ENCODE measurements at places on chromosomes 3 and 15. TPM values are rescaled to one million over a fixed set of nuclear protein-coding genes. Genes with fewer than 3 reads are reported as not detected.

- no peak for DNase-seq
Observed at GRCh38 chr3:53223025-53223424, 32.8 kb downstream of the TKT start.

GRCh38 chr3:125340121-125340520, 35.0 kb downstream of the ZNF148 start:
- DNase-seq: no peak

DNA sequence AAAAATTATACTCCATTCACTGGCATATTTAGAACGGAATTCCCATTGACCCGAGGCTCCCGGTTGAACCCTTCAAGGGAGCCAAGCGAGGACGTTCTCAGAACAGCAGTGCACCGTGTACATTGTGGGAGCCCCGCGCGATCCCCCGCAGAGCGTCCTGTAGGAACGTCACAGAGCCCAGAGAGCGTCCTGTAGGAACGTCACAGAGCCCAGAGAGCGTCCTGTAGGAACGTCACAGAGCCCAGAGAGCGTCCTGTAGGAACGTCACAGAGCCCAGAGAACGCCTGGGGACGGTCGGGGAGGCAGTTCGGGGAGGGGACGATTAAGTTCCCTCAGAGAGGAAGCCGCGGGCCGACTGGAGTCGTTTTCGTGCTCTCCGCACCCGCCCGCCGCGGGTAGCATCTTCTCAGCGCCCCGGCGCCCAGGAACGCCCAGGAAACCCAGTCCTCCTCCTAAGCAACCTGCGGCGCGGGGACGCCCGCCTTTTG, 506 bp upstream of the ATP1B3 start:
- peak; percentile 70 for DNase-seq

GRCh38 chr15:48868023-48868422, 9.9 kb upstream of the EID1 start:
- DNase-seq: no peak

DNA sequence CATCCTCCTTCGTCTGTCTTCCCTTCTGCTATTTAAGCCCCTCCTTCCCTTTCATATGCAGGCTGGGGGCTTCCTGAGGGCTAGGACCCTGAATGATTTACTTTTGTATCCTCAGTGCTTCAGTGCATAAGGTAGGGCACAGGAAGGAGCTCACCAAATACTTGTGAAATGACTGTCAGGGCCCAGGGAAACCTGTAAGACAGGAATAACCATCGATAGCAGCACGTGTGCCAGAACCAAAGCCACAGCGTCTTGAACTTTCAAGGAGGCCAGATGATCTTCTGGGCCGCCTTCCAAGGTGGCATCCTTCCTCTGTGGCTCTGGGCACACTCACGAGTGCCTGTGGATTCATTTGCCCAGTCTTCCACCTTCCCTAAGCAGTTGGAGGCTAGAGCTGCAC, 3.9 kb downstream of the TMED3 start:
- DNase-seq: no peak

GRCh38 chr3:188316021-188316722, 162.2 kb downstream of the LPP start:
- no peak for DNase-seq

DNA sequence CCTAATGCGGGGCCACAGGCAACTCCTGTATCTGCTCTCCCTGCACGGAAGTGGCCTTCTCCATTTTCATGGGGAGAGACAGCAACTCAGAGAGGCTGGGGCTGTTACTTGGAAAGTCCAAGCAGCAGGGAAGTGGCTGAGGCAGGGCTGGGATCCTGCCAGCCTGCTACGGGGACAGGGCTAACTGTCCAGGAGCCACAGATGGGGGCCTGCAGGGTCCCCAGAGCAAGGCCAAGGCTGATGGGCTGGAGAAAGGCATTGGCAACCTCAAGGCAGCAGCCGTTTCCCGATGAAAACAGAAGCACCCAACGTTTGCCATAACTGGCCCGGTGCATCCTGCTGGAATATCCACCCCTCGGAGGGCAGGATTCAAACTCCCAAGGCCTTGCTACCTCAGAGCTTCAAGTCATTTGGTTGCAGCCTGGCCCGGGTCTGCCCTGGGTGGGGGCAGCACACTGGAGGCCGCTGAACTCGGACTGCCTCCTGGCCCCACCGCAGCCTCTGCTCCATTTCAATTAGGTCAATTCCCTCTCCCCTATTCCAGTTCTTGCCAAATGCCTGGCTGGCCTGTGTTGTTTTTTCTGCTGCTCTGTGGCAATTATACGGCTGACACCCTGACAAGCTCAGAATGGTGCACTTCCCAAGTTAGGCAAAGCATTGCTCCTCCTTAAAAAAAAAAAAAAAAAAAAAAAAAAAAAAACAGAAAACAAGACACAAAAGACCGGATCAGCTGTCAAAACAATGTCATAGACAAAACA, 143.5 kb downstream of the NUP210 start:
- no peak for DNase-seq

- no peak for DNase-seq
Observed at GRCh38 chr3:133381346-133382109, 18.3 kb upstream of the BFSP2 start.

DNA sequence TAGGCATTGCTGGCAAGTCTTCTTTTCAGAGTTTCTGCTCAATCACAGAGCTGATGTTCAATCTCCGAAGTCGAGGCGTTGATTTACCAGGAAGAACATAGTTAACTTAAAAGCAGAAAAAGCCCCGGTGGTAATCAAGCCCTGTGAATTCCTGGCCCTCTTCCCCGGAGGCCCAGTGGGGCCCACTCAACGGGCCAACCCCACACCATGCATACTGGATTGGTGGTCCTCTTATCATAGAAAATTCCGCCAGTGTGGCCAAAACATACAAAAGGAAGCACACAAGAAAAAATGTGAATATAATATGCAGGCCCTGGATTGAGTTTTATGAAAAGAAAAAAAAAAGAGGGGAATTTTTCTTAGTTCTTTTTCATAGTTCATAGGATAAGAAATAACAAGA, 873.0 kb upstream of the NR2F2 start:
- DNase-seq: no peak

GRCh38 chr3:104673981-104674380, 692.7 kb upstream of the ALCAM start:
- DNase-seq: no peak

- no peak for DNase-seq
Observed at GRCh38 chr3:46829699-46830208, 33.5 kb downstream of the MYL3 start.

- DNase-seq: no peak
Observed at GRCh38 chr3:190432216-190432615, 17.5 kb downstream of the TMEM207 start.

The FBXO40 gene
- not detected for total RNA-seq

The ACP3 gene
- total RNA-seq: not detected

The ARL6 gene
- total RNA-seq: 14.3 TPM

The TRPC1 gene
- total RNA-seq: 2.3 TPM

The C3orf33 gene
- total RNA-seq: 5.1 TPM

The FEZF2 gene
- total RNA-seq: not detected

The TEX55 gene
- total RNA-seq: not detected

The IFT57 gene
- 59.2 TPM for total RNA-seq

The GOLGA6L24 gene
- not detected for total RNA-seq

The TP63 gene
- 1.1 TPM for total RNA-seq

Measured in MG63 (cell line).